ENCODE measurements at places on chromosomes 5 and 9.

- no peak for DNase-seq
Measured at GRCh38 chr5:14089198-14089597, 53.9 kb upstream of the TRIO start.

GRCh38 chr5:151021746-151022145 is 1.4 kb downstream of the GPX3 start:
- DNase-seq, result no peak

- DNase-seq, result no peak
Measured at GRCh38 chr5:114223866-114224265, 138.0 kb upstream of the KCNN2 start.

DNA sequence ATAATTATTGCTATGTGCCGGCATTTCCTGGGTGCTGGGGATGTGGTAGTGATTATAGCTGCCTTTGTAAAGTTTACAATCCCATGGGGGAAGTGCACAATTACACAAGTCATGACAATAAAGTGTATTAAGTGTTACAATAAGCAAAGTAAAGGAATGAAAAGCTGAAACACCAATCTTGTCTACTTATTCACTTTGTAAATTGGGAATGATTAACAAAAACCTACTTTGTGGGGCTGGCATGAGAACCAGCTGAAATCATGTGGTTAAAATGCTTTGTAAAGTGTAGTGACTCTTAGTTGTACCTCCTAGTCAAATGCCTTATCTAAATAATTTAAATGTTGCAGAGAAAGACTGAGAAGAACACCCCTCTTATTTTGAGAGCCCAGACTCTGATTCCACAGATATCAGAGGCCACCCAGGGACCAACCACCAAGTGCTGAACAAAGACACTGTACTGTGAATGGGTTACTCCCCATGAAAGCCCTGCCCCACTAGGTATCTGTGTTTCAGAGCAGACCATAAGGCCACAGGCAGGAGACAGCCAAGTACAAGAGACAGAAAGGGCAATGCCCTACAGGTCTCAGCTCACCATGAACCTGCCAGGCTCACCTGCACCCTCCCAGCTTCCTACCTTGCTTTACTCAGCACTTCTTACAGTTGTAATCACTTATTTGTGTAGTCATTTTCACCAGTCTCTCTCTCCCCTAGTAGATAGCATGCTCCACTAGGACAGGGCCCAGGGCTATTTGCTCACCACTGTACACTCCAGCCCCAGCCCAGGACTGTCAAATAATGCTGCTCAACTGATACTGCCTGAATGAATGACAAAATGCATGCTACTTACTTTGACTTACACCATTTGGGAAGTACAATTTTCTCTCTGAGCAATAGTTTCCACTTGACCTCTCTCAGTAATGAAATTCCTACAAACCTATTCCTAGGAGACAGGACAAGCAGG is 101.6 kb upstream of the APC start:
- no peak for DNase-seq

DNA sequence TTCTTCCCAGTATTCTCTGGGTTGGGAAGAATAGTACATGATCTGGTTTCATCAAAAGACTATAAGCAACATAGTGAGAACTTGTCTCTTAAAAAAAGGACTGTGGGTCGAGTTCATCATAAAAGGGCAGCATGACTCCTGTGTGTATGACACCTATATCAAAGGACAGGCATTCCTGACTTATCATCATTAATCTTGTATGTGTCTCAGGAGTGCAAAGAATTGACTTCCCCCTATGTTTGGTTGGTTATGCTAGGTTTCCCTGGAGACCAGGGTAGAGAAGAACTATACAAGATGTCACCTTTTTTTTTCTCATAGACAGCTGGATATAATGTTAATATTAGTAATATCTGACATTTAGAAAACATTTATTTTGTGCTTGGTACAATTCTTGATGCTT is 173.1 kb upstream of the ANKRD55 start:
- DNase-seq, result no peak

GRCh38 chr9:2269778-2270177 is 254.6 kb downstream of the SMARCA2 start:
- no peak for DNase-seq

GRCh38 chr9:114484854-114485443 is 20.3 kb downstream of the WHRN start:
- DNase-seq, result no peak

- no peak for DNase-seq
Measured at GRCh38 chr5:61084658-61085057, 77.6 kb downstream of the SMIM15 start.

- DNase-seq, result no peak
Measured at GRCh38 chr5:138148811-138149210, 9.6 kb upstream of the NME5 start.

Measured in stimulated activated CD4-positive, alpha-beta T cell treated with anti-CD3 and anti-CD28 coated beads, Interleukin-1b, Interleukin-23, amount 100 ng/mL, for 1 hour (primary cell).